ENCODE measurements at places on chromosomes 13 and 19.
A peak's percentile ranks its signal among the peaks of the same experiment; 100 is the strongest.

DNA sequence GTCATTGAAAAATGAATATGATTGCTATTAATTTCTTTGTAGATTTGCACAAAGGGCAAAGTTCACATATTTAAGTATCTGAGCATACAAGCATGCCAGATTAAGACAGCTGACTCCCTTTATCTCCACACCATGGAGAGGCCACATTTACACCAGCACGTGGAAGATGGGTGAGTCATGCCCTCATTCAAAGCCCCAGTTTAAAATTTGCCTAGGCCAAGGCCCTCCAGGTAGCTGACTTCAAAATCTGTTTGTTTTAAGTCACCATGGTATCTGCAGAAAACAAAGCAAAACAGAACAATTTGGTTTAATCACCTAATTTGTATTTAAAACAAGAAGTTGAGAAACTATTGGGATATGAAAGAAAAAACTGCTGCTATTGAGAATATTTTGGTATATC is 109.2 kb downstream of the ESD start:
- DNase-seq: no peak

DNA sequence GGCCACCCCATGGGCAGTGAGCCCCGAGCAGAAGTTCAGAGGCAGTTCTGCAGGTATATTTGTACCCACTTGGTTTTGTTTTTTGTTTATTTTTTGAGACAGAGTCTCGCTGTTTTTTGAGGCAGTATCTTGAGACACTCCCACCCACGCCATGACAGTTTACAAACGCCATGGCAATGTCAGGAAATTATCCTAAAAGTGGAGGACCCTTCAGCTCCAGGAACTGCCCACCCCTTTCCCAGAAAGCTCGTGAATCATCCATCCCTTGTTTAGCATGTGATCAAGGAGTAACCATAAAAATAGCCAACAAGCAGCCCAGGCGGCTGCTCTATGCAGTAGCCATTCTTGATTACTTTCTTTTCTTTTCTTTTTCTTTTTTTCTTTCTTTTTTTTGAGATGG is 41.0 kb downstream of the CELF5 start:
- DNase-seq: no peak

GRCh38 chr13:99160415-99160814 is 40.2 kb upstream of the UBAC2 start:
- no peak for DNase-seq

- DNase-seq: no peak
These were observed 537.8 kb downstream of the SLITRK1 start for GRCh38 chr13:83344518-83344917.

DNA sequence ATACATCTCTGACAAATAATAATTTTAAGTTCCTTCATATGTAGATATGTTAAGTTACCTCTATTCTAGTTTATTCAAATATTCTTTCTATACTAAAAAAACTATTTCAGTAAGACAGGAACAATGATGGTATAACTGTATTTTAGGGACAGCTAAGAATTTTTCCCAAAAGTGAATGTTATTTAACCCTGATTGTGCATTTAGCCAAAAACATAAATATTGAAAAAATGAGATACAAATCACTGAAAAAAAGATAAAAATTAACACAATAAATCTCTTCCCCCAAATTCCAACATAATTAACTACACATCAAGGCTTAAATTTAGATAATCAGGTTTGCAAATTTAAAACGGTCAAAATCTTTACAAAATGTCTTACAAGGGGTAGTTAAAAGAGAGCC is 58.1 kb downstream of the KCNRG start:
- no peak for DNase-seq

DNA sequence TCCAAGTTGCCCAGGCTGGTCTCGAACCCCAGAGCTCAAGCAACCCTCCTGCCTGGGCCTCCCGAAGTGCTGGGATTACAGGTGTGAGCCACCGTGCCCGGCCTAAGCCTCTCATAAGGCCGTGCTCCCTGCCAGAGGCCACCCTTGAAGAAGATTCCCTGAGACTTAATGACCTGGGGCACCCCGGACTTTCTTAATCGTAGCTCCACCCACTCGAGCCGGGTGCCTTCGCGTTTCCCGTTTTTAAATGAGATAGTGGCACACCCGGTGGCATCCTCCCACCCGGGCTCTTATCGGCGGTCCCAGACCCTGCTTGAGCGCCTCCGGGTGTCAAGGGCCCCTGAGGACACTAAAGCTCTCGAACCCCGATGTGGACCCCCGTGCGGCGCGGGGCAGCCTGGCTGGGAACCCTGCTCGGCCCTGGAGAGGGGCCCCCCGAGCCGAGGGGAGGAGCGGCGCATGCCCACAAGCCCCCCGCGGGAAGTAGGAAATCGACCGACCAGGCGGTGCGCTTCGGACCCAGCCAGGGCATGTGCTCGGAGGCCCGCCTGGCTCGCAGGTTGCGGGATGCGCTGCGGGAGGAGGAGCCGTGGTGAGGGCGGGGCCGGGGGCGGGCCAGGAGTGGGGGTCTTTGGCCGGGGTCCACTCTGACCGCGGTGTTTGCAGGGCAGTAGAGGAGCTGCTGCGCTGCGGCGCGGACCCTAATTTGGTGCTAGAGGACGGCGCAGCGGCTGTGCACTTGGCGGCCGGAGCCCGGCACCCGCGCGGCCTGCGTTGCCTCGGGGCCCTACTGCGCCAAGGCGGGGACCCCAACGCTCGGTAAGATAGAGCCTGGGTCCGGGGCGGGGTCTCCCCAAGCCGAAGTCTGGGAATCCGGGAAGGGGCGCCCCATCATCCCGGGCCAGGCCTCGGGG is at the start of gene ANKLE1:
TSS of gene ANKLE1 (plus strand) at position 511 of the 914 bp plus-strand sequence. CDS start at position 531, 20 bp downstream.
- no peak for DNase-seq

- DNase-seq: no peak
These were observed 170.5 kb downstream of the IRS2 start for GRCh38 chr13:109615721-109616420.

DNA sequence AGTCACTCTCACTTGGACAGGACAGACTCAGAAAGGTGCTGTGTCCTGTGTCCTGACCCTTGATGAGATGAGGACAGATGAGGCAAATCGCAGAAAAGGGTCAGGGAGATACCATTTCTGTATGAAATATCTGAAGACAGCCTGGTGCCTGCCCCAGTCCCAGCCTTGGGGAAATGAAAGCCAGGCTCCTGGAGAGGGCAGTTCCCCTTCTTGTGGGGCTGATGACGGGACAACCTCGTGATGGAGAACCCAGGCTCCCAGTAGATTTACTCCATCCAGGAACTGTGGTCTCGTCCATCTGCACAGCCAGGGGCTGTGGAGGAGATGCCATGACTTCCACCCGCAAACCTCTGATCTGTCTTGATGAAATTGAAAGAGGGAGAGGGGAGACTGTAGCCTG is 13.8 kb downstream of the LILRB1 start:
- DNase-seq: peak; percentile 7

- no peak for DNase-seq
These were observed 84.9 kb downstream of the USP12 start for GRCh38 chr13:27086599-27087265.

DNA sequence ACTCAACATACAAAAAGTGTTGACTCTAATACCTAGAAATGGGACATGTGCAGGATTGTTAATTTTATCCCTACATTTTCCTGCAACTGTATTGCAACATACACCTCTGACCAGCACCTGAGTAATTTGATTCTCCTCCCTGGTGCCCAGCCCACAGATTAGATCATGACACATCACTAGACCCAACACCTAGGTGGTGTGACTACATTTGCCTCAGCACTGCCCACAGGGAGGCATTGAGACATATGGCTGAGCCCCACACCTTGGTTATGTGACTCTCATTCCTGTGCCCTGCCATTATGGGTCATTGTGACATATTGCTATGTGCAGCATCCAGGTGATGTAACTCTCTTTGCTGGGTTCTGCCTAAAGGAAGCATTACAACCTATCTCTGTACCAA is 13.2 kb upstream of the ZNF254 start:
- no peak for DNase-seq

GRCh38 chr19:17926044-17926443 is 6.8 kb upstream of the CCDC124 start:
- no peak for DNase-seq

DNA sequence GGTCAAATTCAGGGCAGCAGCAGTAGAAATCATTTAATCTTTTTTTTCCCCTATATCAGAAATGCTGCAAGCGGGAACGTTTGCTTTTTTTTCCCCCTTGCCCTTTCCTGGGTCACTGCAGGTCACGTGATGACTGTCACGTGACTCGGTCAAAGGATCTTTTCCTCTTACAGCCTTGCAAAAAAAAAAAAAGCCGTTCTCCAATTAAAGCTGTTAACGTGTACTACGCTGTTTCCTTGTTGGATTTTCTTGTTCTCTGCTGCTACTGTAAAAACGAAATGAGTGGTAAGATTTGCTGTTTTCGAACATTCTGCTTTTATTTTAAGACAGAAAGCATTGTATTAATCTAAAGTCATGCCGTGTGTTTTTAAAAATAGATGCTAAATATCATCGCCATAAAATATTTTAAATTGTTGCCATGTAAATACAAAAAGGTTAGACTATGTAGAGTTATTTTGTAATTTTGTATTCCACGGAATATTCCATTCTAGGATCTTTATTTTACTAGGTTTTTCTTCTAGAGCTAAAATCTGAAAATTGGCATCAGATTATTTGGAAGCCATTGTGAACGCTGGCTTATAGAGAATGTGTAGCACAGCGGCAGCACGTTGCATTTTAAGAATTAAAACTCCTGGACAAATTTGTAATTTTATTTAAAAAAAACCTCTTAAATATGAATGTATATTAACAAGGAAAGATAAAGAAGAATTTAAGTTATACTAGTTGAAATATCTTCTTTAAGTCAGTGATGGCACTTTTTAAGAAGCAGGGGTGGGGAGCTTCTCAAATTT is 109.8 kb upstream of the MLNR start:
- peak; percentile 90 for DNase-seq

GRCh38 chr13:35866801-35867200 is 264.4 kb downstream of the DCLK1 start:
- DNase-seq: no peak

- no peak for DNase-seq
These were observed 17.3 kb downstream of the DHRS12 start for GRCh38 chr13:51786425-51787265.

DNA sequence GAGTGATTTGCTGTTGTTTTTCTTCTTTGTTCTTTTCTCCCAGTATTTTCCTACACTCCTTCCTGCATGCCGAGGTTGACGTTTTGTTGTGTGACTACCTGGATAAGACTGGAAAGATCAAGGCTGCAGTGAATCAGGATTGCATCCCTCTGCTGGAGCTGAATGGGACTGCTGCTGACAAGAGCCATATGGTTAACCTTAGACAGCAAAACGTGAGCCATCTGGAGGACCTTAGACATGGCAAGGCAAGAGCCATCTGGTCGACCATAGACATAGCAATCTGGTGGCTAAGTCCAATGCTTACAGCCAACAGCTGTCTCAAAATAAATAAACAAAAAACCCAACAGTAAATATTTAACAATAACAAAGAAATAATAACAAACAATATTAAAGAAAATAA is 42.6 kb upstream of the ZNF91 start:
- DNase-seq: no peak

GRCh38 chr13:99085139-99085807 is 107.4 kb upstream of the DOCK9 start:
- peak; percentile 15 for DNase-seq

Data from head of caudate nucleus (tissue), 42 donors.